ENCODE measurements at places on chromosomes 5 and 9.

DNA sequence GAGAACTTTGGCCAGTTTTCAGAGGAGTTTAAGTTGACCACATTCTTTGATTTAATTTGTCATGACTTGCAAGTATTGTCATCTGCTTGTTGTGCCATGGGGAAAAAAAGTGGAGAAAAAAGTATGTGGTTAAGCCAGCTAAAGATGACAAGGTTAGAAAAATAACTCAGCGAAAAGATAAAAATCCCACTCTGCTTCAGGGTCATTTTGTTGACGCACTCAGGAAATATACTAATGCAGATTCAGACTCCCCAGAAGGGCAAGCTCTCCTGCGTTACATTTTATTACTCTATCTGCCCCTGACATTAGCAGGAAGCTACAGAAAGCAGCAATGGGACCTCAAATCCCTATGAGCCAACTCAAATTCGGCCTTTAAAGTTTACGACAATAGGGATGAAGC lies 27.6 kb upstream of the TESK1 start:
- DNase-seq = no peak

DNA sequence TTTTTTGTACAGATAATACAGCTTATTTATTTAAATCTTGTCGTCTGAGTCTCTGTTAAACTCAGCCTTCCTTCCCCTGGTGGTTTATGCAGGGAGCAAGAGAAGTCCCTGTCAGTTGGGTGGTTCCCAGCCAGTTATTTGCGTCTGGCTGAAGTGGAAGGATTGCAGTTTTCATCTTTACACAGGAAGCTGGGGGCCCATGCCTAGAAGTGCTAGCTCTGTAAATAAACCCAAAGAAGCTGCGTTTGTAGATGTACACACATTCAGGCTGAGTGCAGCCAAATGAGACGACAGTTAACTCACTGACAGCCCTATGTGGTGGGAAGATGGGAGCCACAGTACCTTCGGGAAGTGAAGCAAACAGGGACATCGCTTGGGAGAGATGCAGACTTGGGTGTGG lies 122.1 kb downstream of the SAXO1 start:
- DNase-seq = no peak

DNA sequence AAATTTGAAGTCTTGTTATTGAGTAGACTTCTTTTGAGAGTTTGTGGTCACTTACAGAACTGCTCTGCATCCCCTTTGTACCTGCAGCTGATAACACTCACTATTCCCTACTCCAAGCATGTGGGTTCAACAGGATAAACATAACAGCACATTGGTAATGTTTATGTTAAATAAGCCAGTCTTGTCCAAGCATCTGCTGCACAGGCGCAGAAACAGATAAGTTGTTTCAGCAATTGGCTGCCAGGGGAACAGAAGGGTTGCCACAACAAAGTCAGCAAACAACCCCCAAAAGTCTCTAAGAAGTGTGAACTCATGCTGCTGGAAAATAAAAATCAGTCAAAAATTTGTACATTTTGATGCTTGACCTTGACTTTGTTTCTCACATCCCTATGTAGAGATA lies 174.6 kb downstream of the GDNF start:
- no peak for DNase-seq

- no peak for DNase-seq
Measured at GRCh38 chr5:153504726-153505125, 14.3 kb downstream of the GRIA1 start.

DNA sequence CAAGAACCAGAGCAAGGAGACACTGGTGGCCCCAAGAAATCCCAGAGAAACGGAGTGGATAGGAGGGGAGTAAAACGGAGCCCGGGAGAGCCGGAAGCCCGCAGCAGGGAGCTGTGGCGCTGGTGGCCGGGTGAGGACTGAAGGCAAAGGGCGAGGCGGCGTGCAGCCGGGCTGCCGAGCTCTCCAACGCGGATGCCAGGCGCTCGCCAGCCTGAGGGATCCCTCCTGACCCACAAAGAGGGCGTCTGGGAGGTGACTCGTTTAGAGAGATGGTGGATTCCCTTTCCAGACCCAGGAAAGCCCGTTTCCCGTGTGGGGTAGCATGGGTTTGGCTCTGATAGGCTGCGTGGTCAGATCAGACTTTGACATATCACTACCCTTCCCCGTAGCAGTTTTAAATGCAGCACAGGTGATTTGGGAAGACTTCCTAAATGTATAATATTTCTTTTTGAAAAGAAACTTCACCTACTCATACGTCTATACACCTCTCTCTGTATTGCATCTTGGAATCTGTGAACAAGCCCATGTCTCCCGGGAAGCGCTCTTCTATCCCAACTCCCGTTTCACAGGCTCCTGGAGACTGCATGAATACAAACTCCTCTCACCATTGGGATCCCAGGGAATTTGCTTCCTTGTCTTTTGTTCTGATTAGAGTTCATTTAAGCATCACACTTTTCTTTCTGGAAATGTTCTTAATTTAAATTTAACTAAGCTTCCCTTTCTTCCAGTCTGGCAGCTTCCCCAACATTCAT lies 158.1 kb downstream of the C9orf152 start:
- peak; percentile 4 for DNase-seq

GRCh38 chr5:82839881-82840280 lies 237.3 kb downstream of the TMEM167A start:
- no peak for DNase-seq

DNA sequence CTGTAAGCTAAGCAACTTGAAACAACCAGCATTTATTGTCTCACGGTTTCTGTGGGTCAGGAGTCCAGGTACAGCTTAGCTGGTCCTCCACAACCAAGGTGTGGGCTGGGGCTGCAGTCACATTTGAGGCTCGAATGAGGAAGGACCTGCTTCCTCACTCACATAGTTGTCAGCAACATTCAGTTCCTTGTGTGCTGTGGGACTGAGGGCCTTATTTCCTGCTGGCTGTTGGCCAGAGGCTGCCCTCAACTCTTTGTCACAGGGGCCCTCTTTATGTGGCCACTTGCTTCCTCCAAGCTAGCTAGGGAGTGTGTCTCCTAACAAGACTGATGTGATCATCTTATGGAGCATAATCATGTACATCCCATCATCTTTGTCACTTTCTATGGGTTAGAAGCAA lies 29.2 kb upstream of the SEMA4D start:
- DNase-seq = no peak

GRCh38 chr5:90424245-90424644 lies 14.7 kb upstream of the CETN3 start:
- no peak for DNase-seq

GRCh38 chr5:170092455-170093101 lies 13.1 kb upstream of the FOXI1 start:
- no peak for DNase-seq

DNA sequence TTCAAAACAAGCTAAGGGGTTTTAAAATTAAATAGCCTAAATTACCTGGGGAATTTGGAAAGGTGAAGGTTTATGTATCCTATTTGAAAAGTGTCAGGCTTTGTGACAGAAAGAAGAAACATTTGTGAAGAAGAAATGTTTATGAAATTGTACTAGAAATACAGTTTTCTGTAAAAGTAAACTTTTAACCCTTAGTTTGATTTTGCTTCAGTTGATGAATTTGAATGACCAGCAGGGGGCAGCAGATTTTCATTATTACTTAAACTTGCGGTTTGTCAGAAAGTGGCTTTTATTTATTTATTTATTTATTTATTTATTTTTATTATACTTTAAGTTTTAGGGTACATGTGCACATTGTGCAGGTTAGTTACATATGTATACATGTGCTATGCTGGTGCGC lies 58.1 kb downstream of the NNT start:
- no peak for DNase-seq

GRCh38 chr5:33841891-33842290 lies 49.9 kb downstream of the ADAMTS12 start:
- DNase-seq = no peak

DNA sequence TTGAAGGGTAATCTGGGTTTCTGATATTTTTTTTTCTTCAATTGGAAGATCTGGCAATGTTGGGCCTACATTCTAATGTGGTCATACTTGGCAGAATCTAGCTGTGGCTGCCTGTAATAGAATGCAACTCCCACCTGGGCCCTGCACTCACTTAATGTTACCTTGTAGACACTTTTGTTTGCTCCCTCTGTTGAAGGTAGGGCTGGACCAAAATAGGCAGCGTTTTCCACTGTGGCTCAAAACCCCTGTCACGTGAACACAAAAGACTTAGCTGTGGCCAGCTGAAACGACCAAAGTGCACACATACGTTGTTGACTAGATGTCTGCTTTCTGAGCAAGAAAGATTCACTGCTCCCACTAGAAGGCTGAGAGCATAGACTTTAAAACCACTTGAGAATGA lies 117.6 kb upstream of the HMHB1 start:
- no peak for DNase-seq

GRCh38 chr9:113579283-113580040 lies 115.9 kb downstream of the RGS3 start:
- no peak for DNase-seq

GRCh38 chr9:7534211-7534935 lies 265.2 kb downstream of the DMAC1 start:
- no peak for DNase-seq

DNA sequence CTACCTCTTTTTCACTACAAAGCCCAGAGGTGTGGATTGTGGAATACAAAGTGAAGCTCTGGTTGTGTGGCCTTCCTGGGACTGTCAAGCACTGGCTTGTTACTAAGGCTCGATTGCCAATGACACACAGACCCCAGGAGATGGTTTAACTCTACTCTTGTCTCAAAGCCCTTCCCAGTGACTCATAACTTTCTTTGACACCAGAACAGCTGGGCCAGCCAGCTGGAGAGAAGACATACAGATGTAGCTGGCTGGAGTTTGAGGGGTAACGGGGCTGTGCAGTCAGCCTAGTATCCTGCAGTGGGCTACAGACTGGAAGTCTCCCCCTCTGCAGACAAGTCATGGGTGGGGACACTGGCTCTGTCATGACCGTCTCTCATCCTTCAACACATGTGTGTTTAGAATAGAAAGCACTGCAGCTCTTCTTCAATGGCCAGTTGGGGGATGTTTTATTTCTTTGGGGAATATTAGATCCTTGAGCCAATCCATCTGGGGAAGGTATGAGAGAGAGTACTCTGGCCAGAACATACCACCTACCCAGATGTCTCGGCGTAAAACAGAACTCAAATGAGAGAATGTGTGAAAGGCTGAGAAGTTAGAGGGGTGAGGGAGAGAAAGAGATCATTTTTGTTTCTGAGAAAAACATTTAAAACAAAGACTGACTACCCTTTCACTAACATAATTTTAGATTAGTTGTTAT lies 53.3 kb downstream of the SEMA6A start:
- no peak for DNase-seq

GRCh38 chr5:175657593-175658271 lies at the start of gene HRH2:
Gene HRH2, plus strand, starts transcription at chr5:175658071. Its CDS starts 25,163 bp downstream, at chr5:175683234.
- peak; percentile 16 for DNase-seq

DNA sequence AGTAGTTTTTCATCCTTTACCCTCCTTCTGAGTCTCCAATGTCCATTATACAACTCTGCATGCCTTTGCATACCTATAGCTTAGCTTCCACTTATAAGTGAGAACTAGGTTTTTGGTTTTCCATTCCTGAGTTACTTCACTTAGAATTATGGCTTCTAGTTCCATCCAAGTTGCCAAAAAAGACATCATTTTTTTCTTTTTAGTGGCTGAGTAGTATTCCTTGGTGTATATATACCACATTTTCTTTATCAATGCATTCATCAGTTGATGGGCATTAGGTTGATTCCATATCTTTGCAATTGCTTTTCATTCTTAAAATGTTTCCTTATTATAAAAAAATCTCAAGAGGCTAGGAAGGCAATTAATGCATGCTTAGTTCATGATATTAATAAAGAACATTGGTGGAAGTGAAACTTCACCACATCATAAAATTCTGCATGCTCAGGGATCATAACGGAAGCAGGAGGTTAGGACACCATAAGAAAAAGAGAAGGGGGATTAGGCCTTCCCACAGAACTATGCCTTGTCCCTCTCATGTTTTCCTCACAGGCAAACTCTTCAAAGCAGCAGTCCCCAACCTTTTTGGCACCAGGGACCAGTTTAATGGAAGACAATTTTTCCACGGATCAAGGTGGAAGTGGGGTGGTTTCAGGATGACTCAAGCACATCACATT lies 105.2 kb downstream of the FRMD3 start:
- no peak for DNase-seq

All from substantia nigra (tissue), 51 donors.